ENCODE measurements at places on chromosomes 12 and 14.

DNA sequence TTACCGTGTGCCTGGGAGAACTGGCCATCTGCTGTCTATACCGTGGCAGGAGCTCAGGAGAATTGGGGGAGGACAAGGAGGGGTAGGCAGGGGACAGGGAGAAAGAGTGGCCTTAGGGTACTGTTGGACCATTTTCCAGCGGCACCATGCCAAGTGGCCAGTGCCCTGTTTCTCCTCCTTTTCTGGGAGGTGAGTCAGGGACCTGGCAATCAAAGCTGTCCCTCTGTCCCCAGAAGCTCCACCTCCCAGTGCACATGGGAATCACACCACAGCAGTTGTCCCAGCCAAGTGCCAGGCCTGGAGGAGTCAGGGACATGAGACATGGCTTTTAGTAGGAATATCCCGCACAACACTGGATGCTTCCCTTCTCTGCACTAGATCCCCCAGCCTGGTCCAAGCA lies 118.0 kb downstream of the GCH1 start:
- no peak for DNase-seq

DNA sequence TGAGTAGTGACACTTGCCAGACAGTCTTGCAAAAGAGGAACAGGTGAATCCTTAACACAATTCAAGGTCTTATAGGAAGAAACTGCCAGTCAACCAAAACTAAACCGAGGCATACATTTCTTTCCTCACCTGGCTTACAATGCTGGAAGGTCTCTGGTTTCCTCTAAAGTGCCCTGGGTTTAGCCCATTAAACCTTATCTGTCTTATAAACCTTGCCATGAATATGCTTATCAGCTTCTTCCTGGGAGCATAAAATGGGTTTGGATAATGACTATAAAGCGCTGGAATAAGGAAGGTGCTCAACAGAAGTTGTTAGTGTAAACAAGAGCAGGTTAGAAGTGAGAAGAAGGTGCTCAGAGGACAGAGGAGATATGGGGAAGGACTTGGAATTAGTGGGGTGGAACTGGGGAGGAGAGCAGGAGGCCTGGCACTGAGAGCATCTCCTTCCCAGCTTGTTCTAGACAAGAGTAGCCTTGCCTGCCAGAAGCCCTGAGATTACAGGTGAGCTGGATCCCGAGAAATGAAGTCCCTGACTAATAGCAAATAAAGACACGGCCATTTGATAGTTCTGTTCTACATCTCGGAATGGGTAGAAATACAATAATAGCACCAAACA lies 14.1 kb upstream of the GPRC5A start:
- DNase-seq, result no peak

- no peak for DNase-seq
Measured at GRCh38 chr12:100824476-100824875, 29.9 kb downstream of the ANO4 start.

DNA sequence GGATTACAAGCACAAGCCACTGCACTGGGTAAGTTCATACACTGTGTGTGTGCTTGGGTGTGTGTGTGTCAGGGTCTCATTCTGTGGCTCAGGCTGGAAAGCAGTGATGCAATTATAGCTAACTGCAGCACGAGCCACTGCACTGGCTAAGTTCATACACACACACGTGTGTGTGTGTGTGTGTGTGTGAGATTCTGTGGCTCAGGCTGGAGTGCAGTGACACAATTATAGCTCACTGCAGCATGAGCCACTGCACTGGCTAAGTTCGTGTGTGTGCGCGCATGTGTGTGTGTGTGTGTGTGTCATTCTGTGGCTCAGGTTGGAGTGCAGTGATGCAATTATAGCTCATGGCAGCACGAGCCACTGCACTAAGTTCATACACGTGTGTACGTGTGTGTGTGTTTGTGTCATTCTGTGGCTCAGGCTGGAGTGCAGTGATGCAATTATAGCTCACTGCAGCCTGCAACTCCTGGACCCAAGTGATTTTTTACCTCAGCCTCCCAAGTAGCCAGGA lies 85.4 kb downstream of the HECTD1 start:
- peak; percentile 8 for DNase-seq

DNA sequence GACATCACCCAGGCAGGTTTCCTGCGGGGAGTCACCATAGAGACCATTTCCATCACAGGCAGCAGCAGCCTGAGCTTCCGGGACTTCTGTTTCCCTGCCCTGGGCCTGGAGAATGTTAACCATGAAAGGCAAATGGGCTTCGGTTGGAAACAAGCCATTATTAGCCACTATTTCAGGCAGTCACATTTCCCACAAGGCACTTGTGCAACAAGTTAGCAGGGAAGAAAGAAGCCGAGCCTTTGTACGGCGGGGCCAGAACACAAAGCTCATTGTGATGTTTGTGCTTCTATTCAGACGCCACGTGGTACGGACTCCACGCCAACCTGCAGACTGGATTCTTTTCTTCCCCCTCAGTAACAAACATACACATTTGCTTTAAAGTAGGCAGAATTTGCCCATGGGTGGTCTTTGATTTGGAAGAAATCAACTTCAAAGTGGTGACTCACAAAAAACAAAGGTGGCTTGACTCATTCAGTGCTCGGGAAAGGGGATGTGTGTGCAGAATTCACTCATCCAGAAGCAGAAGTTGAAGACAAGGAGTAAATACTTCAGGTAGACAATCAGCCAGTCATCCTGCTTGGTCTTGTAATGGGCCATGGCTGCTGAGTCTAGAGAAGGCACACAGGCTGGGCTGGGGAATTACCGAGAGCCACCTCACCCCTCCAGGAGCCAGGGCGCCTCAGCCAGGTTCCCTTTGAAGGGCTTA lies 154.2 kb upstream of the PRMT8 start:
- DNase-seq, result no peak

DNA sequence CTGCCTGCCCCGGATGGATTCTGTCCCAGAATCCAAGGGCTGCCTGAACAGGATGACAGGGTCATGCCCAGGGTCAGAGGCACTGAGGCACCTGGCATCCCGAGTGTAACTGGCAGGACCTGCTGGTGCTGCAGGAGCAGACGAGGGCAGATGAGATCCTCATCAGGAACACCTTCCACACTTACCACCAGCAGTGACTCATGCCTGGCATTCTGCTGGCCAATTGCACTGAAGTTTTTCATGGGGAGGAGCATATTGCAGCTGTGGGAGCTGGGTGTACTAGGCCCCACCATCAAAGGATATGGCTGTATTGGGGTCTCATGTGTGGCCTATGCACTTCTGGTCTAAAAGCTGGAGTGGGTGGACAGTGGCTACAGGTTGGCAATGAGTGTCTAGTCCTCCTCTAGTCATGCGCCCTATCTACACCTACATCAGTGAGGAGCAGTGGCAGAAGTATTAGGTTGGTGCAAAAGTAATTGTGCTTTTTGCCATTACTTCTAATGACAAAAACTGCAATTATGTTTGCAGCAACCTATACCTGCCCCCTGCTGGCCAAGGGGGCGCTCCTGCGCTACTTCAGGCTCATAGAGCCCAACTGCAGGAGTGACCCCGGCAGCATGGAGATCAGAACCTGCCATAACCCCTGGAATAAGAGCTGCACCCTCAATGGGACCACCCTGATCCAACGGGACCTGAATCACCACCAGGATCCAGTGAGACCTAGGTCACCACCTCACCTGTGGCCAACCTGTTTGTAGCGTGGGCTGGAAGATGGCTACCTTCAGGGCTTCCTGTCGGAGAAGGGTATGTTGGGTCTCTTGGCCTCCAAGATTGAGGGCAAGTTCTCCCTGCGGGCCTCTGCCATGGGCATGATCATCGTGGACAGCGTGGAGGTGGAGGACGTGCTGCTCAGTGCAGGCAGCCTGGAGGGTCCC lies 8.0 kb upstream of the C12orf42 start:
- peak; percentile 83 for DNase-seq

- DNase-seq, result no peak
Measured at GRCh38 chr12:43015090-43015737, 425.7 kb upstream of the PRICKLE1 start.

- no peak for DNase-seq
Measured at GRCh38 chr12:99418379-99418778, 229.2 kb upstream of the GARIN6 start.

GRCh38 chr14:105417690-105418121 lies 1.9 kb upstream of the MTA1 start:
- no peak for DNase-seq

- no peak for DNase-seq
Measured at GRCh38 chr12:15852383-15852782, 29.8 kb upstream of the STRAP start.

DNA sequence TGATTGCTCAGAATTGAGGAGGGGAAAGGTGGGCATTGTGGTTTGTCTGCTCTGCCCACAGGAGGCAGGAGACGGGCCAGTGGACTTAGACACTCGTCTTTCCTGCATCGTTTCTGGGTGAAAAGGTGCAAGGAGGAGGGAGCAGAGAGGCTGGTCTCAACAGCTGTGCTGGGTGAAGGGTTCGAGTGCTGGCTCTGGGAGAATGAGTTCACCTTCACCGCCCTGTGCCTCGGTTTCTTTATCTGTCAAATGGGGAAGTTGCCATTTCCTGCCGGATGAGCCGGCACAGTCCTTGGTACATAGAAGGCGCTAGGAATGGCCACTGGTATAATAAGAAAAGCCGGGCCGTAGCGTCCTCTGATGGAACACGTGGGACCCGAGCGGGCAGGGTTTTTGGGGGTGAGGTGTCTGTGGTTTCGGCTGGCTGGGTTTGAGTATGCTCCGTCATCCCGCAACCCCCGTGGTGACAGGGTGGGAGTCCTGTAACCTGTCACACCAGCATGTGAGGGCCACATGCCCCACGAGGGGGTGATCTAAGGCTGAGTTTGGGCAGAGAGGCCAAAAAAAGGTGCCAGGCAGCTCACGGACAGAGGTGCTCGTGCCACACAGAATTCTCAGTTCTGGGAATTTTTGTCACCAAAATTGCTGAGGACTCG lies 7.3 kb downstream of the BCL7A start:
- peak; percentile 76 for DNase-seq

DNA sequence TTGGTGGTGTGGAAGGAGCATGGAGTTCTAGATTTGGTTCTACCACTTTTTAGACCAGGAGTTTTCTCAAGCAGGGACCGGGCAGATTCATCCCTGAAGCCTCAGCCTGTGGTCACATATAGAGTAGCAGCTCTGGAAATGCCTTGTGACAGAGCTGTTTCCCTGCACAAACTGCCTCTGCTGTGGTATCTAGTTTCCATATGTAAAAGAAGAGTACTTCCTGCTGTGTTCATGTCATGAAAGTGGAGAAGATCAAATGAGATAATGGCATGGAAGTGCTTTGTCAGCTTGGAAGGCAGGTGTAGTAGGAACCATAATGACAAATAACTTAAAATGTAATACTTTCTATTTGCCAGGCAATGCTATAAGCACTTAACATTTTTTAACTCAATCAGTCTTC lies 26.1 kb downstream of the OTUB2 start:
- DNase-seq, result no peak

DNA sequence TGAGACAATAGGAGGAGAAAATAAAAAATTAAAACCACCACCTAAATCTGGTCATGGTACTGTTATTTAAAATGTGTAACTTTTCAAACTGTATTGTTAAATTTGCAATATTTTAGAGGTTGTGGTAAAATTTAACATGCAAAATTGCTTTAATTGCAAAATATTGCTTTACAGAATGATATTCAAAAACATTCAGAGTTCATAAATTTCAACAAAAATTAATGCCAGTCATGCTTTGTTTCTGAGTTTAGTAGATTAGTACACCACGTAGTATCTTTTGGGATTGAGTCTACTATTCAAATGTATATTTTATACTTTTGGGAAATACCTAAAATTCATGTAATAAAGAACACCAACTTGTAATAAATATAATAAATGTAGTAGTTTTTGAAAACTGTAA lies 18.3 kb downstream of the ETFRF1 start:
- no peak for DNase-seq

DNA sequence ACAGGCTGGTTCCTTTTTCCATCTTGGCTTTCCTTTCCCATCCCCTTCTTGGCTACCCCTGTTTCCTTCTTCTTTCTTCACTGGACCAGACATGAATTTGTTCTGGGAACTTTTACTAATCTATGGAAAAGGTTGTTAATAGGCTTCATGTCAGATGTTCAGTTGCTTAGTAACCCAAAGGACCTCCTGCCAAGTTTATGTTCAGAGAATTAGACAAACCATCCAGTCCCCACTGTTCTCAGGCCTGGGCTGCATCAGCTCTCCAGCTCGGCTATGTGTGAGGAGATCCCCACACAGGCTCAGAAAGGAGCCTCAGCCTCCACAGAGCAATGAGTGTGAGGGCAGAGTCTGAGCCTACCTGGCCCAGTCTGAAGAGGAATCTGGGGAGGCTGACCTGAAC lies 78.0 kb downstream of the AKAP6 start:
- DNase-seq, result no peak

DNA sequence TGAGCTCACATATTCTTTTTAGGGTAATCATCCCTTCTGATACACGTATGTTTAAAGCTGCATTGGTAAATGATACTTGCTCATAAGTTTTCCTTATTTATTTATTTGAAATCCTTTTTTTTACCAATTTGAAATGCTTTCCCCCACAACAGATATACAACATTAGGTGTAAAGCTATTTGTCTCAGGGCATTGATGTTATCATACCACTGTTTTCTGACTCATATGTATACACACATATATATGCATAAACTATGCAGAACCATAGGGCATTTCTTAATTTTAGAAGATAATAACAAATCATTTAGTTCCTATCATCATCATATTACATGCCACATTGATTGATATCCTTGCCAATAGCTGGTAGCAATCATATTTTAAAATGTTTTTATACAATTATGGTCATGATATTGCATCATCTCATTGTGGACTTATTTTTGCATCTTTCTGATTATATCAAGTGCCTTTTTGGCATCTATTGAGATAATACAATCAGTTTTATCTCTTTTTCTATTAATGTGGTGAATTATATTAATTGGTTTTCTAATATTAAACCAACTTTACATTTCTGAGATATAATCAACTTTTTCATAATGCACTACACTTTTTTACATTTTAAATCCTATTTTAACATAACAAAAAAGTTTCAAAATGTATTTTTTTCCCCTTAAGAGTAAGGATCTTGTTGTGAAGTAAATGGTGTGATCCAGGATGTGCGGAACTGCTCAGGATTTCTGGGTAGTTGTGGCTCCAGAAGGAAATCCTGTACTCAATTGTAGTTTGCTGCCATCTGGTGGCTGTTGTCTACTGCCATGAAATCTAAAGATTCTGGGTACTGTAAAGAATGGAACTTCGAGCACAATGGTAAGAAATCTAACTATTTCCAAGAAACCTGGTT lies 16.7 kb downstream of the OR9K2 start:
- peak; percentile 59 for DNase-seq

DNA sequence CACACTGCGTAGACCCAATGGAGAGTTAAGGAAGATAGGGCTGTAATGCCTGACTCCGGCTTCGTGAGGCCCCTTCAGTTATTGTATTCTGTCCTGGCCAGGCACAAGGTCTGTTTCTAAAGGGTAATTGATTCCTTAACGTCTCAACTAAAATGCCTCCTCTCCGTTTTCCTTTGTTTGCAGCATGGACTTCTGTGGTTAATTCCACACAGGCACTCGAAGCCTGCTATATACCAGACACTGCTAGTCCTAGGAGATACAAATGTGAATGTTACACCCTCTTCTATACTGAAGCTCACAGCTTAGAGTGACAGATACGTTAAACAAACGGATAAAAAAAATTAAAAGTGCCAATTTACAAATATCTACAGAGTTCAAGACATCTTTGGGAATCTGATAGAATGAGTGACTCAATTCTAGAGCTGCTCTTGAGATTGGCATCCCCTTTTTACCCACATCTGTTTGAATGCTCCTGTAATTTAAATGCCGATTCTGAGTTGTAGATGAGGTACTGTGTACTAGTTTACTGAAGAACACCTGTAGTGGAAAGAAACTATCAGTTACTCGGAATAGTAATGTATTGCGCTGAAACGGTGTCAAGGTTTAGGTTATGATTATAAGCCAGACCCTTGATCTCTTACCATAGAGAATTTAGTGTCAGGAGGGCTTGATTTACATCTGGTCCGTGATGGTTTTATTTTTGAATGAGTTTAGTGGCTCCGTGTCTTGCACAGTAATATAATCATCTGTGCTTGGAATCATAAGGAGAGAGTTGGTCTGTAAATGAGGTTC lies 784 bp downstream of the PSMA6 start:
- no peak for DNase-seq
